ENCODE measurements at places on chromosomes 4 and X.
A peak's percentile ranks its signal among the peaks of the same experiment; 100 is the strongest.

DNA sequence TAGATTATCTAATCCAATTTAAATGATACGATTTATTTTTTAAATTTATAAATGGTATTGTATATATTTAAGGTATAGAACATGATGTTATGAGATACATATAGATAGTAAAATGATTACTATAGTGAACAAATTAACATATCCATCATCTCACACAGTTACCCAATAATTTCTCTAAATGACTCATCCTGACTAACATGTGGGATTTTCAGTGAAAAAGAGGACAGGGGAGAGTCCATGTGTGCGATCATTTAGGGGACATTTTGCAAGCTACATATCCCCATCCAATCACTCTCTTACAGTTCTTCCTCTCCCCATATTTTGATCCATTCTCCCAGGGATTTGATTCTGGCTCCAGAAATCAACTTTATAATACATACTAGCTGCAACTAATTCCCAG is 88.2 kb downstream of the ABCB7 start:
- no peak for DNase-seq

GRCh38 chr4:102761906-102762305 is 1.1 kb upstream of the MANBA start:
- no peak for DNase-seq

DNA sequence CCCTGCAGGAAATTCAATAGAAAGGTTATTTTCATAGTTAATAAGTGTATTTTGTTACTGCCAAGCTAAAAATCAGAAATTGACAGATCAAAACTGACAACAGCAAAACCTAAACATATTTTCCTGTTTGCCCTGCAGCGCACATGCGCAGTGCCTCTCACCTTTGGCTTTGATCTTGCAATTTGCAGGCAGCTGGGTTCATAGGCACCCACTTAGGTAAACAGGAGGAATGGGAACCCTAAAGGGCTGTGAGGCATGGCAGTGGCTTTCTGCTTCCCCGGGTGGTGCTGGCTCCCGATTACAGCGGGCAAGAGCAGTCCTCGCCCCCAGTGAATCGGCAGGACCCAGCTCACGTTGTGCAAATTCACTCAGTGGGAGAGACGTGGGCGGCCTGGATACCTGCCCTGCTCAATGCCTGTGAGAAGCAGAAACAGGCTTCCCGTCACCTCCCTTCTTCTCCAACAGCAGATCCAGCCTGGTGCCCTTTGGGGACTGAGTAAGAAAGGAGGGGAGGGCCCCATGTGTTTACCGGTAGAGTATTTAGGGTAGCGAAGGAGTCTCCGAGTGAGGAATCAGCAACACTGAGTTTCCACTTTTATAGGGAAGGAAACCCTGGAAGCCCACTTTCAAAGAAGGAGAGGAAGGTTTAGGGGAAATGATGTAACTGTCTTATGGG is 25.7 kb downstream of the CCKAR start:
- no peak for DNase-seq

DNA sequence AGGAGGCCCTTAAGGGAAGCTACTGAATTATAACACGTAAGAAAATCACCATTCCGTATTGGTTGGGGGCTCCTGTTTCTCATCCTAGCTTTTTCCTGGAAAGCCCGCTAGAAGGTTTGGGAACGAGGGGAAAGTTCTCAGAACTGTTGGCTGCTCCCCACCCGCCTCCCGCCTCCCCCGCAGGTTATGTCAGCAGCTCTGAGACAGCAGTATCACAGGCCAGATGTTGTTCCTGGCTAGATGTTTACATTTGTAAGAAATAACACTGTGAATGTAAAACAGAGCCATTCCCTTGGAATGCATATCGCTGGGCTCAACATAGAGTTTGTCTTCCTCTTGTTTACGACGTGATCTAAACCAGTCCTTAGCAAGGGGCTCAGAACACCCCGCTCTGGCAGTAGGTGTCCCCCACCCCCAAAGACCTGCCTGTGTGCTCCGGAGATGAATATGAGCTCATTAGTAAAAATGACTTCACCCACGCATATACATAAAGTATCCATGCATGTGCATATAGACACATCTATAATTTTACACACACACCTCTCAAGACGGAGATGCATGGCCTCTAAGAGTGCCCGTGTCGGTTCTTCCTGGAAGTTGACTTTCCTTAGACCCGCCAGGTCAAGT is 6.9 kb upstream of the MSANTD1 start:
- DNase-seq, result no peak

DNA sequence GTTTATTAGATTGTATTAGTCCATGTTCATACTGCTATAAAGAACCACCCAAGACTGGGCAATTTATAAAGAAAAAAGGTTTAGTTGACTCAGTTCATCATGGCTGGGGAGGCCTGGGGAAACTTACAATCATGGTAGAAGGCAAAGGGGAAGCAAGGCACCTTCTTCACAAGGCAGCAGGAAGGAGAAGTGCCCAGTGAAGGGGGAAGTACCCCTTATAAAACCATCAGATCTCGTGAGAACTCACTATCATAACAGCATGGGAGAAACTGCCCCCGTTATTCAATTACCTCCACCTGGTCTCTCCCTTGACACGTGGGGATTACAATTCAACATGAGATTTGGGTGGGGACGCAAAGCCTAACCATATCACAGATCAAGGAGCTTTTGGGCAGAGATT is 8.1 kb upstream of the HSD17B13 start:
- no peak for DNase-seq

DNA sequence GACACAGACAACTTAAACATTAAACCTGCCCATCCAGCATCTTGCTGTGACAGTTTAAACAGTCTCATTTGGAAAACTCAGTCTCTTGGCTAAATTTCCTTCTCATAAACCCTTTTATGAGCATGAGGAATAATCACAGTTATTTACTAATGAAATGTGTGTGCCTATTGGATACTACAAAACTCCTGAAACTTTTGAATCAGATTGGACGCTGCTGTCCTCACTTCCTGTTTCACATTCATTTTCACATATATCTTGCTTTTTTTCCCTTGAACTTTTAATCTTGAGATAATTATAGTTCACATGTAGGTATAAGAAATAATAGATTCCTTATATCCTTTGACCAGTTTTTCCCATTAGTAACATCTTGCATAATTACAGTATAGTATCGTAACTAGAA is 111.7 kb downstream of the CDKL5 start:
- no peak for DNase-seq

DNA sequence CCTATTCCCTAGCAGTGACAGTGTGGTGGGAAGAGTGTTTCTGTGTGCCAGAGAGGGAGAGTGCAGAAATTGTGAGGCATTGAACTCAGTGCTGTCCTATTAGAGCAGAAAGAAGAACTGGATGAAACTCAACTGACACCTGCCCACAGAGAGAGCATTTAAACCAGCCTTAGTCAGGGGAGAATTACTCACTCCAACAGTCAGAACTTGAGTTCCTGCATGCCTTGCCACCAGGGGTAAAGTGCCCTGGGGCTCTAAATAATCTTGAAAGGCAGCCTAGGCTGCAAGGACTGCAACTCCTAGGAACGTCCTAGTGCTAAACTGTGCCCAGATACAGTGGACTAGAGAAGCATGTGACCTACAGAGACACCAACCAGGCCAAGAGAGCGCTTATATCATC is 12.8 kb downstream of the CYSLTR1 start:
- DNase-seq, result no peak

DNA sequence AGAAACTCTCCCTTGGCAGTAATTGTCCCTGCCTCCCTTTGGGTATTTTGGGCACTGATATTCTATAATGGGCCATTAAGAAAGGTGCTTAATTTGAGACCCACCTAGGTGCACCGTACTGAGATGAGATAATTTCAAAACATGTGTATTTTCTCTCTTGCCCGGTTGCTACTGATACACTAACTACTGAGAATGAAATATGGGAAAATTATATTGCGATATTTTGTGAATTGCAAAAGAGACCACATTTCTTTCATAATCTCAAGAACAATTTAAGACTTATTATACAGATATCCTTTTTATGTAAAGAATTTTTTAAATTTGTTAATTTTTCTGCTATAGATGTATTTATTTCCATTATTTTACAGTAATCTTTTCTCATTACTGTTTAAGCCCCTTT is 284.9 kb downstream of the ADGRL3 start:
- DNase-seq, result no peak

- DNase-seq, result peak; percentile 80
These were observed 106.2 kb upstream of the FAT1 start for GRCh38 chr4:186829740-186830449.

DNA sequence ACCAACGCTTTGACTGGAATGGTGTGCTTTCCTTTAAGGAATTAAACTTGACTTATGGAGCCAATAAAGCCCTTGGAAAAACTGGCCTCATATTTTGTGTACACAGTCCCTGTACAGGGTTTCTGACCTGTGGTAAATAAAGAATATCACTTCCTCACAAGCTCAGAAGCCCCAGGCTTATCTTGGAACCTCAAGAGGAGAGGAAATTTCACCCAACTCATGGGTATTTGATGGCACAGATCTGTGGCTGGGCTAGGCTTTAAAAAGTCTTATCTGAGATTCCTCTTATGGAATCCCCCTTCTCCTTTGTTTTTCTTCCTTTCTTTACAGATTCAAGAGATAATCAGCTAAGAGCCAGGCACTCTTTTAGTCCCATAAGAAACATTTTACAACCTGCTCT is 89.3 kb upstream of the USP38 start:
- DNase-seq, result no peak

GRCh38 chrX:120813982-120814381 is 61.7 kb downstream of the CT47B1 start:
- DNase-seq, result no peak

GRCh38 chr4:119300101-119300978 is 21.6 kb downstream of the FABP2 start:
- DNase-seq, result peak; percentile 95

- DNase-seq, result no peak
These were observed 19.9 kb upstream of the TMSB4X start for GRCh38 chrX:12954981-12955380.

DNA sequence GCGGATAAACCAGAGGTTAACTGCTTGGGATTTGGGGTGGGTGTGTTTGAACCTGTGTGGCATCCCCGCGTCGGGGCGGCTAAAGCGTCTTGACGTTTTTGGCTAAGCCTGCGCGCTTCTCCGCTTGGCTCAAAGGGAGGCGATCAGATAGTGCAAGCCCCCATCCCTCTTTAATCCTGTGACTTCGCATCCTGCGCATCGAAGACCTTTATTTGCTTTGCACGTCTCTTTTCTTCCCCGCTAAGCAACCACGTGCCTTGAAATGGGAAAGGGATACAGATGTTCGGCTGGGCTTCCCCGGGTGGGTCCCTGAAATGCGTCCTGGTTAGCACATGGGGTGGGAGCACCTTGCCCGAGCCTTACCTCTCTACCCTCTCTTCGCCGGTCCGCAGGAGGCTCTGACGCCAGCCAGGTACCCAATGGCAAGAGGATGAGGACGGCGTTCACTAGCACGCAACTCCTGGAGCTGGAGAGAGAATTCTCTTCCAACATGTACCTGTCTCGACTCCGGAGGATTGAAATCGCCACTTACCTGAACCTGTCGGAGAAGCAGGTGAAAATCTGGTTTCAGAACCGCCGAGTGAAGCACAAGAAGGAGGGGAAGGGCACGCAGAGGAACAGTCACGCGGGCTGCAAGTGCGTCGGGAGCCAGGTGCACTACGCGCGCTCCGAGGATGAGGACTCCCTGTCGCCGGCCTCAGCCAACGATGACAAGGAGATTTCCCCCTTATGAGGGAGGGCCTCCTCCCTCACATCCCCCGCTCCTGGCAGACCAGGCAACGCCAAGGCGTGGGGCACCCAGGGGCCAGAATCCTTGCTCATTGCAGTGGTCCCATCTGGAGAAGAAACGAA is 1.5 kb downstream of the GSX2 start:
- no peak for DNase-seq

GRCh38 chr4:152220201-152220666 is 315.7 kb downstream of the FBXW7 start:
- peak; percentile 83 for DNase-seq

GRCh38 chrX:13265549-13266132 is 54.2 kb downstream of the ATXN3L start:
- no peak for DNase-seq

DNA sequence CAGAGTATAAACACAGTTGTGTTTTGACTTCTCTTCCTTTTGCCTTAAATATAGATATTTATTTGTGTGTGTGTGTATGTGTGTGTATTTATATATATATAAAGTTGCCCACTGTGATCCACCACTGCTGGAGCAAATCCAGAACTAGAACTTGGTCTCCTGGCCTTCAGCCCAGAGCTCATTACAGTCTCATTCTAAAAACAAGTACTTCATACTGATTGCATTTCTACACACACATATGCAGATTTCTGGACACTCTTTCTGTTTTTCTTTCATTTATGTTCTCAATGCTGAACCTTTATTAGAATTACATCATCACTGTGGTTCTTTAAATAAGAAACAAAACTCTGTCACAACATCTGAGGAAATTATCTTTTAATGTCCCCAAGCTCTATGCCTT is 381 bp downstream of the TXK start:
- DNase-seq, result peak; percentile 61

DNA sequence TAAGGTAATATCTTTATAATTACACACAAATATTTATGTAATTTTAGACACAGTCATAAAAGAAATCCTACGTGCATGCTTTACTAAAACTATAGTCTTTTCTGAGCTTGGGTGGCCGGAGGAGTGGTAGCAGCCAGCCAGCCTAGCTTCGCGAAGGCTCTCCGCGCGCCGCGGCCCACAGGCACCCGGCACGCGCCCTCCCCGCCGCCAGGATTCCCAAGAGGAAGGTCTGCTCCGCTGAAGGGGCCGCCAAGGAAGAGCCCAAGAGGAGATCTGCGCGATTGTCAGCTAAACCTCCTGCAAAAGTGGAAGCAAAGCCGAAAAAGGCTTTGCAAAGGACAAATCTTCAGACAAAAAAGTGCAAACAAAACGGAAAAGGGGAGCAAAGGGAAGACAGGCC is 8.7 kb upstream of the PJA1 start:
- DNase-seq, result no peak

DNA sequence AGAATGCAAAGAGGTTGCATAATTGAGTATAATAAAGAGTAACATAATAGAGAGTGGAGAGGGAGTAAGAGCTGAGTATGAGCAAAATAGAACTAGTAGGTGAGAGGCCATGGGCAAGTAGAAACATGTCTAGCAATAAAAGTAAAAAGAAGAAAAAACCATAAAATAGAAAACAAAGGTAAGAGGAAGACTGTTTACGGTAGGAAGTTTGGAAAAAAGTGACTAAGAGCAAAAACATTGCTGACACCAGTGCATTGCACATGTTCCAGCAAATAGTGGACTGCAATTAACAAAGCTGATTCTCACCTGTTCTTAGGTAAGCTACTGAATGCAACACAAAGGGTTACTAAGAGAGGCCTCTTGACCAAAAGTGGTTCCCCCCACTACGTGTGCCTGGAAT is 202.9 kb downstream of the TEX13A start:
- DNase-seq, result no peak

- DNase-seq, result peak; percentile 13
These were observed 21.5 kb downstream of the SLC9A7 start for GRCh38 chrX:46737462-46737861.

- no peak for DNase-seq
These were observed 192.0 kb downstream of the HS6ST2 start for GRCh38 chrX:132766452-132766851.

DNA sequence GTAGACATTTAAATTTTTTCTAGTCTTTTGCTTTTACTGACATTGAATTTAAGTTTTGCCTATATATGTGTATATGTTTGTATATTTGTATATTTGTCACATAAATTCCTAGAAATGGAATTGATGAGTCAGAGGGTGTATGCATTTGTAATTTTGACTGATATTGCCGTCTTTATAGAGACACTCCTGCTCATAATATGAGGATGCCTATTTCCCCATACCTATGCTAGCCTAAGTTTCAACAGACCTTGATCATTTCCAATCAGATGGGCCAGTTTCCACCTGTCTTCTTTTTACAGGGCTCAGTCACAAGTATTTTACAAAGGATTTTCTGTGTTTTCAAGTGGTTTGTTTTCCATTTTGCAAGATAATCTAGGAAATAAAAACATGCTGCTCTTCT is 10.8 kb downstream of the PDLIM5 start:
- DNase-seq, result no peak
